ENCODE measurements at places on chromosomes 12 and 14.

DNA sequence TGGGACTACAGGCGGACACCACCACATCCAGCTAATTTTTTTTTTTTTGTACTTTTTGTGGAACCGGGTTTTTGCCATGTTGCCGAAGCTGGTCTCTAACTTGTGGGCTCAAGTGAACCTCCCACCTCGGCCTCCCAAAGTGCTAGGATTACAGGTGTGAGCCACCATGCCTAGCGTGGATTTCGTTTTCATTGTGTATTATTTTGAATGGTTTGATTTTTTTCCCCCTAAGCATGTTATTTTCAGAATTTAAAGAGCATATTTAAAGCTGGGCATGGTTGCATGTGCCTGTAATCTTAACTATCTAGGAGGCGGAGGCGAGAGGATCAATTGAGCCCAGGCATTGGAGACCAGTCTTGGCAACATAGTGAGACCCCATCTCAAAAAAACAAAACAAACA, 13.1 kb downstream of the TMEM63C start:
- no peak overlapping the region for H3K27ac ChIP-seq
- no peak overlapping the region for H3K4me3 ChIP-seq
- no peak for DNase-seq

GRCh38 chr14:36975834-36976233, 196.6 kb downstream of the SLC25A21 start:
- no peaks in the 10 kb centered on the region for H3K4me1 ChIP-seq
- H3K27ac ChIP-seq: no peak overlapping the region
- H3K4me3 ChIP-seq: no peak overlapping the region
- no peak for DNase-seq
- H3K36me3 ChIP-seq: no peaks in the 10 kb centered on the region
- H3K27me3 ChIP-seq: no peaks in the 10 kb centered on the region

GRCh38 chr12:104452087-104452486, 4.7 kb upstream of the CHST11 start:
- H3K4me1 ChIP-seq: no peaks in the 10 kb centered on the region
- no peak overlapping the region for H3K27ac ChIP-seq
- no peaks in the 10 kb centered on the region for H3K36me3 ChIP-seq
- no peak overlapping the region for H3K4me3 ChIP-seq

DNA sequence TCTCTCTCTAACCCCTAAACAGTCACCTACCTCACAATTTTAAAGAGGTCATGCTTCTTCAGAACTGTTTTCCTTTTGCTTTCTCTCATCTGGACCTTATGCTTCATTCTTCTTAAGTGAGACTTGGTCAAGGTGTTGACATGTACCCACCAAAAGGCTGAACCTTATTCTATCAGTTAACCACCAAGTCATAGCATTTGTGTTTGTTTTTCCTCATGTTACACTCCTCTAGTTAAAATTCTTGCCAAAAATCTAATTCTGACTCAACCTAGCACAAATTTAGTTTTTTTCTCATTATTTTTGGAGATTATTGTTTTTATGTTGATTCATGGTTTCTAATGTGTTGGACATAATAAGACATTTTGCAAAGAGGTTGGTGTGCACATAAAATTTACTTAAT, 578.6 kb downstream of the SLC16A7 start:
- no peak overlapping the region for H3K27ac ChIP-seq
- H3K4me1 ChIP-seq: no peaks in the 10 kb centered on the region
- H3K36me3 ChIP-seq: no peaks in the 10 kb centered on the region
- H3K4me3 ChIP-seq: no peak overlapping the region
- H3K27me3 ChIP-seq: no peaks in the 10 kb centered on the region
- no peak for DNase-seq

GRCh38 chr14:95769976-95770375, 56.1 kb upstream of the TCL1A start:
- H3K27me3 ChIP-seq: no peaks in the 10 kb centered on the region
- H3K4me3 ChIP-seq: no peak overlapping the region
- no peak overlapping the region for H3K27ac ChIP-seq
- H3K4me1 ChIP-seq: no peaks in the 10 kb centered on the region
- DNase-seq: no peak

DNA sequence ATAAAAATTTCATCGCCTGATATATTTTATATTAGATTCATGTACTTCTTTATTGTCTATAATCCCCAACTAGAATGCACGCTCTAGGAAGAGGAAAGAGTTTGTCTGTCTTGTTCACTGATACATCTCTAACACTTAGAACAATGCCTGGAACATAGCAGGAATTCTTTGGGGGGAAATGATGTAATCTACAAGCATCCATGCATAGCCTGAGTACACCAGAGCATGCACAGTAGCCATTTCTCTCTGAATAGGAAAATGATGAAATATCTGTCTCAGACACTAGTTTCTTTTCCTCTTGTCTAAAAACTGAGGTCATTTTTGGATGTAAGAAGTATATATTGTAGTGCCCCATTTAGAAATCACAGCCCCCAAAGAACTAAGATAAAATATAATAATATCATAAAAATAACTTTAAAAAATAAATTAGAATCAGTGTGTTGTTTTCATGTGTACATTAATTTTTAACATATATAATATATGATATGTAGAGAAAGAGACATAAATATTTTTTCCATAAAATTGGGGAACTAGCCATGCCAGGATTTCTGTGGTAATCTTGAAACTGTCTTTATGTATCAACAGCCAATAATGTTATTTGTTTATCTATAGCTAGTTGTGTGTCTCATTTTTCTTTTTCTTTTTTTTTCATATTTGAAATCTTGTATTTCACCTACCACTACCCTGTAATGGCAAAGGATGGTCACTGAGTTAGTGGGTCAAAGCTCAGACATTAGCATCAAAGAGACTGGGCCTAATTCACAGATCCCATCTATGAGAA, 155.6 kb upstream of the TMCC3 start:
- H3K4me1 ChIP-seq: no peaks in the 10 kb centered on the region
- H3K4me3 ChIP-seq: no peak overlapping the region
- no peaks in the 10 kb centered on the region for H3K27me3 ChIP-seq

- H3K27me3 ChIP-seq: no peaks in the 10 kb centered on the region
- H3K4me1 ChIP-seq: peaks cover 14% of the 10 kb centered on the region
- H3K27ac ChIP-seq: peak overlapping the region; percentile 88
- no peaks in the 10 kb centered on the region for H3K36me3 ChIP-seq
- peak; percentile 51 for DNase-seq
These were observed 227.8 kb downstream of the ZFP36L1 start for GRCh38 chr14:68564826-68565759.

- H3K36me3 ChIP-seq: no peaks in the 10 kb centered on the region
- H3K4me1 ChIP-seq: no peaks in the 10 kb centered on the region
- no peak overlapping the region for H3K4me3 ChIP-seq
- DNase-seq: no peak
- H3K27ac ChIP-seq: no peak overlapping the region
These were observed 20.1 kb downstream of the PLEKHG7 start for GRCh38 chr12:92722897-92723296.

DNA sequence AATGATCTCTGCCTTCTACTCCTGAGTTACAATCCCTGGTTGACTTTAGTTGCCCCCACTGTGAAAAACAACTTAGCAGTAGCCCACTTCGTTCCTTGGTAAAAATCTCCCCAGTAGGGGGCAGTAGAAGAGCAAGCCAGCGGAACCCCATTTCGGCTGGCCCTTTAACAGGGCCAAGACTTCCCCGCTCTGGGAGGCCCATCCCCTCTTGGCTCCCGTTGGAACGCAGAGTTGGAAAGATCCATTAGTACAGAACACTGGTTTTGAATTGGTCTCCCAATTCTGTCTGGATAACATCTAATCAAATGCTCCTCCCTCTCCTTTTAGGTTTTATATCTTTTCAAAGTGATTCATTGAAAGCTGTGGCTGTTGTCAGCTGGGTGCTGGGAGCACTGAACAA, 1133.3 kb downstream of the BCL11B start:
- H3K27ac ChIP-seq: no peak overlapping the region
- H3K36me3 ChIP-seq: no peaks in the 10 kb centered on the region
- no peak overlapping the region for H3K4me3 ChIP-seq
- no peaks in the 10 kb centered on the region for H3K27me3 ChIP-seq
- no peak for DNase-seq

- peak; percentile 30 for DNase-seq
- no peaks in the 10 kb centered on the region for H3K4me1 ChIP-seq
- no peak overlapping the region for H3K27ac ChIP-seq
- H3K4me3 ChIP-seq: no peak overlapping the region
These were observed 166.7 kb upstream of the E2F7 start for GRCh38 chr12:77232045-77232444.

GRCh38 chr12:65798918-65799317, 25.4 kb upstream of the HMGA2 start:
- no peaks in the 10 kb centered on the region for H3K27me3 ChIP-seq
- no peak overlapping the region for H3K27ac ChIP-seq
- no peak for DNase-seq

GRCh38 chr12:14959916-14960496, 1.4 kb downstream of the ARHGDIB start:
- DNase-seq: no peak
- no peaks in the 10 kb centered on the region for H3K27me3 ChIP-seq

DNA sequence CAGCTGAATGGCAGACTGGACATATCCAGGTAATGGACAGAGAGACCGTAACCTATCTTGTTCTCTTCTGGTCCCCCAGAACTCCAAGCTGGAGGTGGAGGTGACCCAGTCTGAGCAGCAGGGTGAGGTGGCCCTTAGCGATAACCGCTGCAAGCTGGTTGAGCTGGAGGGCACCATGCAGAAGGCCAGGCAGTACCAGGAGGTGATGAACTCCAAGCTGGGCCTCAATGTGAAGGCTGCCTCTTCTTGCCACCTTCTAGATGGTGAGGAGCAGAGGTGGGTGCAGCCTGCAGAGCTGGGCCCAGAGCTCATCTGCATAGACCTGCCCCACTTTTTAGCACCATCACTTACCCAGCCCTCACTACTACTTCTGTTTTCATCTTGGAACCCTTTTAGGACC, 7.2 kb upstream of the KRT86 start:
- no peak overlapping the region for H3K4me3 ChIP-seq
- DNase-seq: no peak

GRCh38 chr12:13537623-13538022, 341.1 kb downstream of the EMP1 start:
- no peaks in the 10 kb centered on the region for H3K27me3 ChIP-seq
- no peak for DNase-seq
- no peaks in the 10 kb centered on the region for H3K4me1 ChIP-seq
- H3K4me3 ChIP-seq: no peak overlapping the region

GRCh38 chr14:69654116-69654515, 42.7 kb downstream of the SUSD6 start:
- H3K4me1 ChIP-seq: peaks cover 8% of the 10 kb centered on the region
- no peaks in the 10 kb centered on the region for H3K27me3 ChIP-seq
- H3K36me3 ChIP-seq: no peaks in the 10 kb centered on the region
- DNase-seq: no peak
- H3K4me3 ChIP-seq: no peak overlapping the region

DNA sequence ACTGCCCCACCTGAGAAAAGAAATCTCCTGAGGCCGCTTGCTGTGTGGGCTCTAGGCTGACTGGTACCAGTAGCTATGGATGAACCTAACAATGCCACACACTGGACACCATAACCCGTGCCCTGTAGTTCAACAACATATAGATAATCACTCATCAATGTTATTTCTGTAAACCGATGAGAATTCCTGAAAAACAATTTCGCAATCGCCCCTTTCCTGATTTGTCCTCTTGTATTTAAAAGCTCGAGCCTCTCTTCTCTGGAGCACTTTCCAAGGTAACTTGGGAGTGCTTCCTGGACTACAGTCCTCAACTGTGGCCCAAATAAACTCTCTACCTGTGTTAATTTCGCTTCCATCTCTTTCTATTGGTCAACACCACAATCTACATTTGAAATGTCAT, 26.1 kb upstream of the PPP2R5C start:
- no peaks in the 10 kb centered on the region for H3K36me3 ChIP-seq
- H3K4me3 ChIP-seq: no peak overlapping the region
- no peak for DNase-seq
- H3K4me1 ChIP-seq: no peaks in the 10 kb centered on the region

GRCh38 chr14:79596551-79596950, 614.8 kb downstream of the DIO2 start:
- no peaks in the 10 kb centered on the region for H3K4me1 ChIP-seq
- no peak overlapping the region for H3K4me3 ChIP-seq
- no peaks in the 10 kb centered on the region for H3K36me3 ChIP-seq

DNA sequence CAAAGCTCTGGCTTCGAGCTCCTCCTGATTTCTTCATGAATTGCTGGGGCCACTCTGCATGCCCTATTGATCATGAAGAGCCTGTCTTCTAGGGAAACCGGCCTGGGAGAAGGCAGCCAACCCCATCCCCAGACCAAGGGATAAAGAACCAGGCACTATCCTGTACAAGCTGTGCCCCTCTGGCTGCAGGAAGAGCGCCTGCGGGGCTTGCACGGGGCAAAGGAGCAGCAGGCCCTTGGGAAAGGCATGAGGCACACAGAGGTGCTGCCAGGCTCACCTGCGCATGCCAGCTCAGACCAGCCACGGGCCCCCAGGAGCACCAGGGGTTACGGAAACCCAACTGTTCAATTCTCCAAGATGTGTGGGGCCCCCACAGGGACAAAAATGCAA, 2.1 kb downstream of the ITPK1 start:
- no peaks in the 10 kb centered on the region for H3K4me1 ChIP-seq
- DNase-seq: no peak
- H3K27ac ChIP-seq: peak overlapping the region; percentile 96
- no peaks in the 10 kb centered on the region for H3K27me3 ChIP-seq

DNA sequence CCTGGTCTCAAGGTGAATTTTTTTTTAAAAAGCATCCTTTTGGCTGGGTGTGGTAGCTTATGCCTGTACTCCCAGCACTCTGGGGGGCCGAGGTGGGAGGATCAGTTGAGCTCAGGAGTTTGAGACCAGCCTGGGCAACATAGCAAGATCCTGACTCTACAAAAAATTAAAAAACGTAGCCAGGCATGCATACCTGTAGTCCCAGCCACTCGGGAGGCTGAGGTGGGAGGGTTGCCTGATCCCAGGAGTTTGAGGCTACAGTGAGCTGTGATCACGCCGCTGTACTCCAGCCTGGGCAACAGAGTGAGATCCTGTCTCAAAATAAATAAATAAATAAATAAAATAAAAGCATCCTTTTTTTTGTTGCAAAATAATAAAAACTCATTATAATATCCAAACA, 12.4 kb downstream of the TSPAN9 start:
- H3K4me3 ChIP-seq: no peak overlapping the region
- H3K4me1 ChIP-seq: no peaks in the 10 kb centered on the region
- DNase-seq: no peak
- H3K27me3 ChIP-seq: no peaks in the 10 kb centered on the region
- no peaks in the 10 kb centered on the region for H3K36me3 ChIP-seq
- H3K27ac ChIP-seq: peak overlapping the region; percentile 38

DNA sequence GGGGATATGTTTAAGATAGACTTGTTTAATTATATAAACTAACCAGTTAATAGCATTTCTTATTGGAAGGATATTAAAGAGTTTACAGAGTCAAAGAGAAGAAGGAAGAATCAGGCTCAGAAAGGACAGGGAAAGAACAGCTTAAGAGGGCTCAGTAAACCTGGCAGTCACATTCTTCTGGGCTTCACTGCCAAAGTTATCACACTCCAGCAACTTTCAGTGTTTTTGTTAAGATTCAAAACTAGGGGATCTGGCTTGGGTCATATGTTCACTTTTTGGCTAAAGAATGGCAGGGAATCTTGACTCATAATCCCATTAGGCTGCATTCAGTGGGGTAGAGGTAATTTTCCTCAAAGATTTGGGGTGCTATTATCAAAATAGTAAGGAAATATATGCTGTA, 312.3 kb downstream of the RAD51B start:
- H3K36me3 ChIP-seq: no peaks in the 10 kb centered on the region
- H3K27ac ChIP-seq: peak overlapping the region; percentile 55
- DNase-seq: no peak

GRCh38 chr12:78671295-78671694, 193.3 kb upstream of the SYT1 start:
- no peaks in the 10 kb centered on the region for H3K36me3 ChIP-seq
- no peak overlapping the region for H3K4me3 ChIP-seq
- no peak overlapping the region for H3K27ac ChIP-seq
- H3K4me1 ChIP-seq: no peaks in the 10 kb centered on the region
